Heart right ventricle (tissue), 16 donors: ENCODE measurements at places on chromosomes 12 and 14. TPM values are rescaled to one million over a fixed set of nuclear protein-coding genes. Genes with fewer than 3 reads are reported as not detected.

DNA sequence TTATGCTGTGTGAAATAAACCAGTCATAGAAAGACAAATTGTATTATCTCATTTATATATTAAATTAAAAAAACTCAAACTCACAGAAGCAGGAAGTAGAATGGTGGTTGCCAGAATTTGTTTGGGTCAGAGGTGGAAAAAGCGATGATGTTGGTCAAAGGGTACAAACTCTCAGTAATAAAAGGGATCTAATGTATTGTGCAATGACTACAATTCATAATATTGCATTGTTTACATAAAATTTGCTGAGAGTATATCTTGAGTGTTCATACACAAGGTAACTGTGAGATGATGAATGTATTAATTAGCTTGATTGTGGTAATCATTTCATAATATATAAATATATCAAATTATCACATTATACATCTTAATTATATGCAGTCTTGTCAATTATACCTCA is 56.7 kb downstream of the FOXG1 start:
- H3K27ac ChIP-seq, result no peak overlapping the region
- H3K4me3 ChIP-seq, result no peak overlapping the region
- no peak for DNase-seq

- no peak for DNase-seq
- no peaks in the 10 kb centered on the region for H3K36me3 ChIP-seq
- H3K27ac ChIP-seq, result peak overlapping the region; percentile 82
- H3K4me3 ChIP-seq, result peak overlapping the region; percentile 94
- H3K27me3 ChIP-seq, result no peaks in the 10 kb centered on the region
- H3K4me1 ChIP-seq, result peaks cover 26% of the 10 kb centered on the region
Measured at GRCh38 chr14:23285530-23286019, 357 bp downstream of the HOMEZ start.

- no peaks in the 10 kb centered on the region for H3K27me3 ChIP-seq
- DNase-seq, result no peak
- H3K36me3 ChIP-seq, result no peaks in the 10 kb centered on the region
- no peak overlapping the region for H3K27ac ChIP-seq
- H3K4me1 ChIP-seq, result no peaks in the 10 kb centered on the region
Measured at GRCh38 chr14:56887216-56887615, 76.9 kb upstream of the OTX2 start.

- H3K36me3 ChIP-seq, result no peaks in the 10 kb centered on the region
- H3K27me3 ChIP-seq, result no peaks in the 10 kb centered on the region
- H3K27ac ChIP-seq, result no peak overlapping the region
- no peak for DNase-seq
- no peaks in the 10 kb centered on the region for H3K4me1 ChIP-seq
Measured at GRCh38 chr12:116365114-116365513, 87.6 kb upstream of the MED13L start.

ENDOU gene
- total RNA-seq, result 0.15 TPM

CDH24 gene
- 1.0 TPM for total RNA-seq
